Placental pericyte (primary cell): ENCODE measurements at places on chromosomes 1 and 21. TPM values are rescaled to one million over a fixed set of nuclear protein-coding genes. Genes with fewer than 3 reads are reported as not detected.

The PTGFRN gene
- total RNA-seq: 1.3 and 2.7 TPM in 2 replicates

The GPR3 gene
- 0.44 and 2.9 TPM in 2 replicates for total RNA-seq

The S100A12 gene
- total RNA-seq: not detected in 2 replicates

The AVPR1B gene
- not detected in 2 replicates for total RNA-seq

The BMP8B gene
- total RNA-seq: under 0.01 and 0.14 TPM in 2 replicates

The GART gene
- total RNA-seq: 98.7 and 125 TPM in 2 replicates

The ZNF678 gene
- 4.2 and 8.0 TPM in 2 replicates for total RNA-seq

The AGL gene
- 6.8 and 9.2 TPM in 2 replicates for total RNA-seq

The CBR3 gene
- total RNA-seq: 5.9 and 11.6 TPM in 2 replicates

The PTPRC gene
- 0.29 TPM in 1 of 2 replicates, not detected in the other for total RNA-seq

The TSPAN1 gene
- total RNA-seq: 0.86 and 1.8 TPM in 2 replicates

The ATXN7L2 gene
- total RNA-seq: 2.0 and 4.0 TPM in 2 replicates

The RRP1 gene
- total RNA-seq: 19.7 and 22.2 TPM in 2 replicates

The RNPC3 gene
- total RNA-seq: 9.4 and 10.5 TPM in 2 replicates

The LCE1C gene
- total RNA-seq: not detected in 2 replicates

The C21orf58 gene
- 0.88 and 11.2 TPM in 2 replicates for total RNA-seq

The THEM5 gene
- not detected in 2 replicates for total RNA-seq

The CFAP298 gene
- 18.2 and 22.8 TPM in 2 replicates for total RNA-seq

The CDKN2C gene
- 1.3 and 24.5 TPM in 2 replicates for total RNA-seq

The LMNA gene
- total RNA-seq: 571 and 1,162 TPM in 2 replicates

The MECR gene
- total RNA-seq: 21.9 and 28.1 TPM in 2 replicates

The TRNP1 gene
- total RNA-seq: 8.8 and 51.4 TPM in 2 replicates

The KAZN gene
- total RNA-seq: 2.2 and 3.4 TPM in 2 replicates

The ITPKB gene
- total RNA-seq: 1.8 and 6.6 TPM in 2 replicates

The NOS1AP gene
- total RNA-seq: 0.29 and 1.1 TPM in 2 replicates

The PARP1 gene
- 51.0 and 104 TPM in 2 replicates for total RNA-seq

The ARHGAP30 gene
- under 0.01 TPM in 1 of 2 replicates, not detected in the other for total RNA-seq

The CD1C gene
- total RNA-seq: not detected in 2 replicates
